Lung (tissue), 17 donors: ENCODE measurements at places on chromosomes 1 and 21. TPM values are rescaled to one million over a fixed set of nuclear protein-coding genes. Genes with fewer than 3 reads are reported as not detected.
A peak's percentile ranks its signal among the peaks of the same experiment; 100 is the strongest.

- no peak for DNase-seq
Observed at GRCh38 chr21:42343963-42344510, 6.8 kb downstream of the TFF2 start.

- DNase-seq, result no peak
Observed at GRCh38 chr1:152442301-152442700, 28.2 kb upstream of the CRNN start.

DNA sequence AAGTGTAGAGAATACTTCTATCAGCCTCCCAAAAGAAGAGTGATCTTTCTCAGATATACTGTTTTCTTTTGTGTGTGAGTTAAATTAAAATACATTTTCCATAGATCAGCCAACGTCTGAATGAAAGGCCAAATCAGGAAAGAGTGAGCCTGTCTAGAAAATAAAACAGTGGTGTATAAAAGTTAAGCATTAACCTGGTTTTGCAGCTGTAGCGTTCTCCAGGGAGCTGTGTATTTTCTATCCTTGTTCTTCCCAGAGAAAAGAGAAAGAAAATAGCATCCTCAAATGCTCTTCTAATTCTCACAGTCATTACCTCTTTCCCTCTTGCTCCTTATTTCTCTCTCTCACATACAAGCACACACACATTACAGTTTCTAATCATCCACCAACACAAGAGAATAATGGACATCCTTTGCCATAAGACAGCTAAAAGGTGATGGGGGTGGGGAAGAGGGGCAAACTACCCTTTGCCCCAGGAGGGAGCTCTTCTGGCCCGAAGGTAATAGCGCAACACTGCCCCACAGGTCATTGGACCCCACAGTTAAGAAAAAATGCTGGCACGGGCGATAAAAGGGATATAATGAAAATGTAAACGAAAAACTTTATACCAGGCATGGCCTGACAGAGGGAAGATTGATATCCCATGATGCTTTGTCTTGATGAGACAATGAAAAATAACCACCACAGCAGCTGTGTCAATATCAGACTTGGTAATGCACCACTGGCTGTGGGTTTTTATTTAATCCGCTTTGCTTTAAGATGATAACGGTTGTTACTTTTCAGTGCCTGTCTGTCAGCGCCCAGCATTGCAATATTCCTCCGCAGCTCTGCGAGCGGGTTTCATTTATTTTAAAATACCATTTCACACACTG lies 150.3 kb downstream of the NUF2 start:
- peak; percentile 29 for DNase-seq

DNA sequence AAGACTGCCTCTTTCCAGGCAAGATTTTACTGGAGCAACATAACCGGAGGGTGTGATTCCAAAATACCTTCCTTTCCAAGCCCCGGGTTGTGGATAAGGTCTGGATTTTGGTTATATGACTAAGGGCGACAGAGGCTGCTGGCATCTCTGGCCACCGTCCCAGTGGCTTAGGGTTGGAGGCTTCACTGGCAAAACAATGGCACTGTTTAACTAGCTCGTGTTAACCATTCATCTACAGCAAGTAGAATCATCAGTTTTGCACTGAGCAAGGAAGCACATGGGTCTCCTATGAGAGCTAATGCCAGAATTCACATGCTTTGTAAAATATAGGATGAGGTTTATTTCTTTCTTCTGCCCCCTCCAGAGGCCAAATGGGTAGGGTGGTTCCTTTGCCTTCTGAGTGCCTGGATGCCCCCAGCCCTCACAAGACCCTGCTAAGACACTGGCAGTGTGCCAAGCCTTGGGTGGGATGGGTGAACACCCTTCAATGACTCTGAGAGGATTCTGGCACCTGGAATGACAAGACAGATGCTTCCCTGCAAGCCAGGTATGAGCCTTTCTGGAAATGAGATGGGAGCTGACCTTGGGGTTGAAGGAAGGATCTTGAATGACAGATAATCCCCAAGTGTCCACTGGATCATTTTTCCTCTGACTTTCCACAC lies 36.8 kb downstream of the DHCR24 start:
- DNase-seq, result no peak

DNA sequence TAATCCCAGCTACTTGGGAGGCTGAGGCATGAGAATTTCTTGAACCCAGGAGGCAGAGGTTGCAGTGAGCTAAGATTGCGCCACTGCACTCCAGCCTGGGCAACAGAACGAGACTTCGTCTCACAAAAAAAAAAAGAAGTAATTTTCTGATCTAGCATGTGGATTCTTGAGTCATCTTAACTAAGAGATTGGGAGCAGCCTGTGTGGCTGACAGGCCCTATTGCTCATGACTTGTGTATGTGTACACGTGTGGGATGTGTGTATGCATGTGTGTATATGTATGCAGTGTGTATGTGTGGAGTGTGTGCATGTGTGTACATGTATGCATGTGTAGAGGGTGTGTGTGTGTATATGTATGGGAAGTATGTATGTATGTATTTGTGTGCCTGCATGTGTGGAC lies 29.5 kb downstream of the DOP1B start:
- DNase-seq, result no peak

DNA sequence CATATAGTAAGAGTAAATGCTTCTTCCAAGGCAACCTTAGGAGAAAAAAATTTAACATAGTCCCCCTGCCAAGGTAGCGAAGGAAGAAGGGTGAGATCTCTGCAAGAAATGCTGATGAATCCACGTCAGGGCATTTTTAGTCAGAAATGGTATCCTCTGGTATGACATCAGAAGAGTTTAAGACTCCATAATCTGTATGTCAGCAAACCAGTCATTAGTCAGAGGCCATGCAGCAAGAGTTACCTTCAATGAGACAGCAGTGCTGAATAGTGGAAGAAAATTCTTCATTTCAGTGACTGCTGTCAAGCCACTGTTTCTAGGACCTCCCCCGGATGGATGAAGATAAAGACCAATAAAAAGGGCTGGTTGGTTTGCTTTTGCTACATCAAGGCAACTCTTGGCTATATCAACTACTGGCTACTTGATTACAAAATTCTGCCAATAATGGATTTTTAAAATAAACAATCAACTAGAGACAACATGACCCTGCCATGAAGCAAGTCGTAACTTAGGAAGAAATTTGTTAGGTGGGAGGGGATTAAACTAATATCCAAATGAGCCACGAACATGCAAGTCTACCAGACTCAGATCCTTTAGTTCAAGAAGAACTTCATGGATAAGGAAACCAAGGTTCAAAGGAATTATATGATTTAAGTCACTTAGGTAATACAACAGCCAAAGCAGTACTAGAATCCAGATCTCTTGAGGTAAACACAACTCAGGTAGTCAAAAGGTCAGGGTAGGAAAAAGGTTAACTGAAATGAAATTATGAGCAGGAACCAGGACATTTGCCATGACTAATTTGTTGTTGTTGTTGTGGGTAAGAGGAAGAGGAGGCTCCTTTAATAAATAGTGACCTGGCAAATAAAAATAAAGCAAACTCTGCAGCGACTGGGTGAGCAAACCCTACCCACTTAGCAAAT lies 25.6 kb upstream of the GUCA2A start:
- DNase-seq, result no peak

- DNase-seq, result no peak
Observed at GRCh38 chr1:67189953-67190352, 23.7 kb downstream of the IL23R start.

GRCh38 chr1:70779571-70779970 lies 268.0 kb downstream of the PTGER3 start:
- DNase-seq, result no peak

- DNase-seq, result no peak
Observed at GRCh38 chr1:197141575-197141974, 4.9 kb downstream of the ASPM start.

DNA sequence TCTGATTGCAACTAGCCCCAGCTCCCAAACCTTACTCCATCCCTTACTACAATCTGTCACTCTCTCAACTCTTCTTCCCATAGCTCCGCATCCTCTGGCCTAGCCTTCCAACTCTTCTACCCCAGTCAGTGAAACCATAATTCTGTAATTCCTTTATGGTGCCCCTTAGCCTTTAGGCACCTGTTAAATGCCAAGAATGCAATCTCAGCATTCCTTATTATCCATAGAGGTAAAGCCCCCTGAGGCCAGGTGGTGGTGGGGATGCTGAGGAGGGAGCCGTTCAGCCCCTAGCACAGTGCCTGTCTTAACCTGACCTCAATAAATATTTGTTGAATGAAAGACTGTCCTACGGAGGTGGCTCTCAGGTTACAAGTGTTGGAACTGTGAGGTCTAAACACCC lies 14.0 kb downstream of the ATP1A2 start:
- DNase-seq, result peak; percentile 1

DNA sequence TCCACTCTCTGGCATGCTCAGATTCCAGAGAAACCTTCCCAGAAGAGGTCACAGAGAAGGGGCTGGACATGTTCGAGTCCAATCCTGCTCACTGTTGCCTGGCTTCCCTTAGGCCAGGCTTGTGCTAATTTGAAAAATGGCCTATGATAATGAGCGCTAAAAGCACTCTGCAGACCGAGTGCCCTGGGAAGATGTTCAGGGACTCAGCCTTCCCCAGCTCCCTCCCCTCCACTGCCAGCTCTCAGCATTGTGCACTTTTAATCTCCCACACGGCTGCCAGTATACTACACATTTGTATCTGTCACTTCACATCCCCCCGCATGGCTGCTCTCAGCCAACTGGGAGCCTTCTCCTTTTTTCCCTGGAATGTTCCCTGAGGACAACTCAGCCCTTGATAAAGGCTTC lies 24.1 kb downstream of the FAM163A start:
- no peak for DNase-seq

GRCh38 chr1:215405211-215405610 lies 161.9 kb upstream of the KCTD3 start:
- DNase-seq, result no peak

DNA sequence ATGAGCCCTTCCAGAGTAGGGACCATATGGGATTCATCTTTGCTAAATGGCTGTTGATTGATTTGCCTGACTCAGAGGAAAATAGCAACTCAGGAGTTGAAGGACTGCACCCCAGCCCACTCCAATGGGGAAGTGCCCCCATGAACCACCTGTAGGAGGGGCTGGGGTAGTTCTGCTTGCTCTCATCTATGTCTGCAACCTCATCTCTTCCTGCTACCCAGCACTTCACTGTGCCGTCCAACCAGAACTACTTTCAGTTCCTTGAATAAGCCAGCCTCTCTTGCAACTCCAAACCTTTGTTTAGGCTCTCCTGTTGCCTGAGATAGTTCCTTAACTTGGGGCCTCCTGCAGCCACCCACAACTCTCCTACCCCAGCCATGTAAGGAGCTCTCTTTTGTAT lies 26.6 kb downstream of the BEND5 start:
- no peak for DNase-seq

- DNase-seq, result no peak
Observed at GRCh38 chr1:56045062-56045461, 534.3 kb downstream of the PLPP3 start.

DNA sequence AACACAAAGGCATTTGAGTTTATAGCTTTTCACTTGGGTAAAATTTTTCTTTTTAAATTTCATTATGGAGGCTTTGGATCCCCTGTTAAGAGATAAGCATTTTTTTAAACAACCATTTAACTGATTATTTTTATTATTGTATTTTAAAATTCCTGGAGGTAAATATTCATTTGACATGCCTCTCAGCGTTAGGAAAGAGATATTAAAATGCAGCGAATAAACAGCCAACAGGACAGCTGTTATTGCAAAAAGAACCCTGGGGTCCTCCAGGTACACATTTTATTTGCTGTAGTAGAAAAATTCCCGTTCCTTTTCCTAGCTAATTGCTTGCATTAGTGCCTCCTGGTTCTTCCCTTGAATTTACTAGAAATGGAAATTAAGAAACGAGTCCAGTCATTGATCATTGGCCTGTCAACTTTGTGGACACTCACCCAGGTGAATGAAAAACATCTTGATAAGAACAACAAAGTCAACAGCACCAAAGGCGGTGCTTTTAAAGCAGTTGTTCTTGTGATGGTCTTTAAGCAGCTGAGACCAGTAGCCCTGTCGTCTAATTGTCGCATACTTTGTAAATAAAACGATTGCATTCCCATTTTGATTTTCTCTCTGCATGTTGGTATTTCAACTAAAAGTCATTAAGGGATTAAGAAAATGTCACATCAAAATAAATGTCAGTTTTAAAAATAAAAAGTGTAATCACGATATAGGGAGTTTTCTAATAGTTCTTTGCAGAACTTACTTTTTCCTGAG lies 282.4 kb downstream of the GRIK1 start:
- no peak for DNase-seq

DNA sequence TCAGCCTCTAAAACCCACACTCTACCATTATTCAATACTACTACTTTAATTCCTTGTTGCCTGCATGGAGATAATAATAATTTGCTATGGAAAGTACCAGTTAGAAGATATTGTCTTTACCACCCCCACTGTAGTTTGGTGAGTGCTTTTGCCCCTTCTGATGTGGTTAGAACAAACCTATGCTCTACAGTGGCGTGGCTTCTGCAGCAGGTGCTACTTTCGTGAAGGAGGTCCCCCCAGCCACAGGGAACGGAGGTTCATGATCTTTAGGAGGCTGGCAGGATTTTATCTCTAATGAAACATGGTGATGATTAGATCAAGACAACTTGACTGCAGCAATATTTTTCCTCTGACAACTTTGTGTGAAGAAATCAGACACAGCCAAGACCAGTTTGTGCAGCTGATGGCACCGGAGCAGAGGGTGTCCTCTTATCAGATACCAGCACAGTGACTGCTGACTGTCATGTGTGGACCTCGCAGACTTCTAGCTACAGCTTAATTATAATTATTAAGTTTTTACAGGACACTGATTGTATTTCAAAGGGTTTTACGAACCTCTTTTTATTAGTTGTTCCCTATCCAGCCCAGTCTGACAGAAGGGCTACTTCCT lies 10.7 kb upstream of the TCHH start:
- no peak for DNase-seq

- DNase-seq, result peak; percentile 29
Observed at GRCh38 chr1:48823168-48823567, 46.5 kb upstream of the BEND5 start.

DNA sequence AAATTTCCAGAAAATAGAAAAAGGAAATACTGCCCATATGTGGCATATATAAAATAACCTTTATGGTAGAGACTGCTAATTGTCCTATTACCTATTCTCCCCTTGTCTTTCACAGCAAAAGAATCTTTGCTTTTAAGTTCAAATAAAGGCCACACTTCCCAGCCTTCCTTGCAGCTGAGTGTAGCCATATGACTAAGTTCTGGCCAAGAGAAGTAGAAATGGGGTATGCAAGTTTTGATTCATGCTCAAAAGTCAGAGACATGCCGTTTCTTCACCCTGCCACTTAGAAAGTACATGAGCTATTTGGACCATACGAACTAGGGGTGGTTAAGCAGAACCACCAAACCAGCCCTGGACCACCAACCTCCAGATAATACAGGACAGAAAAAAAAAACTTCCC lies 18.3 kb upstream of the S100A2 start:
- DNase-seq, result no peak

PDC gene
- total RNA-seq, result not detected

AJAP1 gene
- total RNA-seq, result 0.77 TPM

CYP4B1 gene
- 164 TPM for total RNA-seq

KLF17 gene
- total RNA-seq, result not detected

KRTAP19-3 gene
- total RNA-seq, result not detected

RAB7B gene
- 3.6 TPM for total RNA-seq

FCAMR gene
- total RNA-seq, result not detected

RSPH1 gene
- total RNA-seq, result 46.9 TPM

PLA2G5 gene
- total RNA-seq, result 6.5 TPM
